ENCODE measurements at places on chromosomes 11 and 22.

- DNase-seq, result no peak
These were observed 6.7 kb upstream of the CYTH4 start for GRCh38 chr22:37275622-37276021.

DNA sequence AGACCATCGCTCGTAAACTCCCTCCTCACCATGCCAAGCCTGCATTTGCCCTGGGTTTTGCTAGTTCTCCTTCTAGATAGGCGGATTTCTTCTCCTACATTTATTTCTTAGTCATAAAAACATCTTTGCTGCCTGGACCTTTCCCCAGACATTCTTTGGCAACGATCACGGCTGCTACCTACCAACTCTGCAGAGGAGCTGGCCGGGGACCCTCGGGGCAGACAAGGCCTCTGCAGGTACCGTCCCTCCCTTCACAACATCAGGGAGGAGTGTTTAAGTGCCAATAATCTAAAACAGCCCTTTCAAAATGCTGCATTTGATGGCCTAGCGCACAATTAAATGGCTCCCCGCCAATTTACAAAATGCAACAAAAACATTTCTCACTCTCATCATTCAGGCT is 34.4 kb downstream of the BRD1 start:
- no peak for DNase-seq

GRCh38 chr11:69355959-69356702 is 62.2 kb downstream of the MYEOV start:
- DNase-seq, result no peak

DNA sequence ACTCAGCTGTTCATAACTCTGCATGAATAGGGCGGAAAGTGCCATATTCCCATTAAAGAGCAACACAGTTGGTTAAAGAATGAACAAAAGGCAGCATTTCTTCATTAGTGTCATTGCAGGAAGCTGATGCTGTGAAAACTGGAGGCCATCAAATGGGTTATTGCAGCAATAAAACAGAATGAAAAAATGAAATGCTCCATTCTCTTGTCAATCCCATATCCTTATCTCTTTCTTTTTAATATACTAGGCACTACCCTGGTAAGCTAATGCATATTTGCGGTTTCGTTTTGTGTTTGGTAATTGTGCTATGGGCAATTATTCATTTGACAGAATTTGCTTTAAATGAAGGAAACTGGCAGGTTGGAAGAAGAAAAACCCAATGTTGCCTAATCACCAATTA is 25.3 kb downstream of the C11orf71 start:
- no peak for DNase-seq

DNA sequence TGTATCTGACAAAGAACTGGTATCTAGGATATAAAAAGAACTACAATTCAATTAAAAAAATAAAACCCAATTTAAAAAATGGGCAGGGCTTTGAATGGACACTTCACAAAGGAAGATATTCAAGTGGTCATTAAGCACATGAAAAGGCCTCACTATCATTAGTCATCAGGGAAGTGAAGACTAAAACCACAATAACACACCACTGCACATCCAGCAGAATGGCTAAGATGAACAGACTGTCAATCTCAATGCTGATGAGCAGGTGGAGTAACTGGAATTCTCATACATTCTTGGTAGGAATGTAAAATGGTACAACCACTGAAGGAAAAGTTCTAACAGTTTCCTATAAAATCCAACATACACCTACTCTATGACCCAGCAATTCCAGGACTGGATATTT is 8.9 kb downstream of the HPS4 start:
- no peak for DNase-seq
